ENCODE measurements at places on chromosomes 4 and X.

- DNase-seq = no peak
Observed at GRCh38 chr4:11297627-11298026, 131.1 kb downstream of the HS3ST1 start.

GRCh38 chr4:153217440-153217839 is 13.2 kb downstream of the TRIM2 start:
- DNase-seq = no peak

DNA sequence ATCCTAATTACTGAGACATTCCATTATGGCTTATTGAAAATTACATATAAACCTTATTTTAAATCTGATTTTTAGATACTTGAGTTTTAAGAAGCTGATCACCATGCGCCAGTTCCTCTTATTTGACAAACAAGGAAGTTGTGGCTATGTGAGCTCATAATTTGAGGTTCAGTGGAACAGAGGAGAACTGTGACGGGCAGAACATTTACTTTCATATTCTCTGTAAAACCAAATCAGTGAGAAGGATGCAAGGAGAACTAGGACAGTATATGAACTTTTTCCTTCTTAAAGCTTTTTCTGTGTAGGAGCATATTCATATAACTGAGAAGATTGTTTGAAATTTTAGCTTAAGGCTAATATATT is 25.3 kb downstream of the STIM2 start:
- no peak for DNase-seq

DNA sequence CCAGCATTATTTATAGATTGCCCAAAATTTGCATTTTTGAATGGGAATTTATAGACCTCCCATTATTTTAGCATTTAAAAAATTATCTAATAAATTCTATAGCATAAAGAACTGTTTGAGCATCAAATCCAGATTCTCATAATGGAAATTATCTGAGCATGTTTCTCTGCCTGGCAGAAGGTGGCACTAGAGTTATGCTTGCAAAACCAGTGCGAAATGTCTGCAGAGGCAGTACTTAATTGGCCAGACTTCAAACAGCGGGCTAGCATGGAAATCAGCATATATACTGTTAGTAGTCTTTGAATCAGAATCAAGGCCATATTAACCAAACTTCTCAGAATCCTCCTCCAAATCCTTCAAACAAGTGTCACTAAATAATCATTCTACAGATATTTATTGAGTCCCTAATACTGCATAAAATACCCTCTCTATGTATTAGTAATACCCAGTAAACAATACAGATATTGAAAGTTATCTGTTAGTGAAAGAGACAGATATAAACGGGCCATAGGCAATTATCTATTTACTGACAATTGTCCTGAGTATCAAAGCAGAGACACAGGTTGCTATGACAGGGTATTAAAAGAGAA is 78.7 kb upstream of the DCLK2 start:
- DNase-seq = peak; percentile 26

GRCh38 chrX:136268051-136269048 is 17.1 kb upstream of the MAP7D3 start:
- peak; percentile 33 for DNase-seq

- DNase-seq = no peak
Observed at GRCh38 chrX:21289232-21289631, 85.0 kb upstream of the CNKSR2 start.

- no peak for DNase-seq
Observed at GRCh38 chrX:29867971-29868370, 347.4 kb upstream of the MAGEB2 start.

- no peak for DNase-seq
Observed at GRCh38 chrX:15492469-15492868, 664 bp downstream of the PIR start.

DNA sequence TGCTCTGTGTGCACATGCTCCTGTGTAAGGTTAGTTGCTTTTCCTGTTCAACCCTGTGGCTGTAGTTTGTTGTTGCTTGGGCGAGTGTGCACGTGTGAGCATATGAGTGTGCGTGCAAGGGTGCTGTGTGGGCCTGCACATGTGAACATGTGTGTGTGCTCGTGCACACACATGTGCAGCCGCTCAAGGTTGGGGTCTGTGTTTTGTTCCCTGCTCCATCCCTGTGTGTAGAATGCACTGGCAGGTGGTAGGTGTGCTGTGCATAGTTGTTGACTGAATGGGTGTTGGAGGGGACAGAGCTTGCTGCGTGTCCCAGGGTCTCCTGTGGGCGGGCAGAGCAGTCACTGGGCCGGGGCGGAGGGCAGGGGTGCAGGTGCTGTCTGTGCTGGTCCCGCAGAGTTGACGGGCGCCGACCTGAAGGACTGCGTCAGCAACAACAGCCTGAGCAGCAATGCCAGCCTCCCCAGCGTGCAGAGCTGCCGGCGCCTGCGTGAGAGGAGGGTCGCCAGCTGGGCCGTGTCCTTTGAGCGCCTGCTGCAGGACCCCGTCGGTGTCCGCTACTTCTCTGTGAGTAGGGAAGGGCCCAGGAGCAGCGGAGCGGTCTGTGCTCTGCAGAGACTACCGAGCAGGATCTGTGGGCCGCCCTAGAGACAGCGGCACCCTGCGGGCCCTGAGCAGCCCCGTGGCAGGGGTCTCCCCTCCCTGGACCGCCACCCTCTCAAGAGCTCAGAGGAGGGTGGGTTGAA is 27.9 kb upstream of the HGFAC start:
- DNase-seq = no peak

- DNase-seq = no peak
Observed at GRCh38 chr4:90099812-90100211, 27.4 kb upstream of the CCSER1 start.

- DNase-seq = no peak
Observed at GRCh38 chr4:187908079-187908561, 87.5 kb upstream of the ZFP42 start.

- DNase-seq = no peak
Observed at GRCh38 chr4:10716163-10716562, 31.6 kb upstream of the CLNK start.

DNA sequence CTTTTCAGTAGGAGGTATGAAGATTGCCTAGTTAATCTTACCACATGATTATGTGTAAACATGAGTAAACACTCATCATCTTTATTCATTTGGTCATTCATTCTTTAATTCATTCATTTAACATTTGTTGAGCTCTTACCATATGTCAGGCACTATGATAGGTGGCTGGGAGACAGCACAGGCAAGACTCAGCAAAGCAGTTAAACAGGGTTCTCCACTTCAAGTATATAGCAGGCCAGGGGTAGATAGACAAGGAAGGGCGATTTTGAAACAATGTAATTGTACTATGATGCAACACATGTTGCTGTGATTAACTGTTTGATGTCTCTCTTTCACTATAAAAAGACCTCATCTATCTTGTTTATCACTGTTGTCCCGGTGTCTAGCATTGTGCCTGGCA is 84.3 kb upstream of the GPR101 start:
- no peak for DNase-seq

DNA sequence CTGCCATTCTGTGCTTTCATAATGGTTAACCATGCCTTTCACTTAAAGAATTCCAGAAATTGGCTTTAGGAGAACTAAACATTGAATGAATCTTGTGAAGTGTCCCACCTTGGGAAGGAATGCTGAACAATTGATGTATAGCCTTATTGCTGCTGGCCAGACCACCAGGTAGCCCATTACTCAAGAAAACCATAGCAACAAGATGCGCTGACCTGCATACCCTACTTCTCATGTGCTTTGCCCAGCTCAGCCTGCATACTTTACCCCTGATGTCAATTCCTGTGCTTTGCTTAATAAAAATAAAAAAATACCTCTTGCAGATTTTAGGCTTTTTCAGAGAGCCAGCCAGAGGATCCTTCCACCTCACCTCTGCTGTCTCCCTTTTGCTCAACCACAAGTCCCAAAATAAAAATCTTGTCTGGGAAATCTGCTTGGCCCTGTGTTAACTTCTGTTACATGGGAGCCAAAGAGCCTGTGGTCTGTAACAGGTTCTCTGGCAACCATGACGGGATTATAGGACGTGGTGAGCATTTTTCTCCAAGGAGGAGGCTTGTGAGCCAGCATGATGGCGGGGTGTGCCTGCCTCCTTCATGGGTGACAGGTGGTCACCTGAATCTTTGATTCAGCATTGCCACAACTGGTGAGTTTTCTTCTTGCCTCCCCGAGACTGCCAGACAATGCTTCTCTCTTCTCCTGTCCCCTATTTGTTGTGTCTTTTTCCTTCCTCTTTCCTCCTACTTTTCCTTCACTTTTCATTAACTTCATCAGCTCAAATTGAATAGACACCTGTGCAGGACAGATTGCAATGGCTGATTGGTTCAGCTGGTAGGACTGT is 106.8 kb downstream of the ARSJ start:
- no peak for DNase-seq

DNA sequence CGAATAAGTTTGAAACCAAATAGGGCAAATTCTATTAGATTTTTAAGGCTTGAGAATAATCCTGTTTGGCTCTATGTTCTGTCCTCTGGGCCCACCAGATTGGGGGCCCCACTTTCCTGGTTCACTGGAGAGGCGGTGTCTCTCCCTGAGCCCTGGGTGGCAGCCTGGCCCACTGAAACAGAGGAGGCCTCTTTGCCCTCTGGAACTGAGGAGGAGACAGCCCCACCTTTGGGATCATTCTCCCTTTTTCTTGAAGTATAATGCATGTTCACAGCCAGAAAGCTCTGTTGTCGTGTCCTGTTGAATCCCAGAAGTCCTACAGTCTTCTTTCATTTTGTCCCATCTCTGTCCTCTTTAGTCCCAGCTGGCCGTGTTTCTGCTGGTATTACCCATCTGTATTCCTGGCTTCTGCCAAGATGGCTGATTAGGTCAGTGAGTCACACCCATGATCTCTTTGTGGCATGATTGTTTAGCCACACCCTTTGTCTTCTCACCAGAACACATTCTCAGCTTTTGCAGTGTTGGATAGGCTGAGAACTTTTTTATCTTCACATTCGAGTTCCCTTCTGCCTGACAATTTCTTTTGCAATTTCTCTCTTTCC is 8.1 kb upstream of the TBC1D25 start:
- peak; percentile 68 for DNase-seq

Measured in LoVo (cell line).